Natural killer cell treated with Interleukin-12 subunit alpha and Interleukin-12 subunit beta and Interleukin-15 and Interleukin-18, amount 100 ng/mL, for 72 hours (primary cell): ENCODE measurements at places on chromosomes 6 and 20.

DNA sequence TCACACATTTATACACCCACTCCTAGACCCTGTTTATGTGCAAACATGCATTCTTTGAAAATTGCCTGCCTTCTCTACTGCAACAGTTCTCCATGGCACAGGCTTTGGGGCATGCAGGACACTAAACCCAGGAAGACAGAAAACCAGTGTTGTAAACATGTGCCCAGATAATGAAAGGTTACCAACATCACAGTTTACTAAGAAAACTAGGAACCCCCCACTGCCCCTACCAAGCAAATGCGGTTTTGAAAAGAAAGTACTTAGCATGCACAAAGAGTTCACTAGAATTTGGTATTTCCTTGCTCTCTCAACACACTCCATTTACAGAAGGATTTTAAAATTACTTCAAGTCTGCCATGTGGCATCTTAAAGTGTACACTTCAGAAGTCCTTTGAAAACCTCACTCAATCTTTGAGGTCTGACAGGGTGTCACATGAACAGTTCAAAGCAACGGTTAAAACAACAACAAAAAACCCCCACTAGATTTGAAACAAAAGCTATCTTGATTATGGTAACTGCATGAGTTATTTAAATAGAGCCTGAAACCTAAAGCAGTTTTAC is 245.0 kb downstream of the GMPR start:
- DNase-seq, result no peak

GRCh38 chr6:156933201-156934068 is 156.3 kb downstream of the ARID1B start:
- no peak for DNase-seq

GRCh38 chr6:125192610-125192930 is 39.0 kb downstream of the TPD52L1 start:
- no peak for DNase-seq

DNA sequence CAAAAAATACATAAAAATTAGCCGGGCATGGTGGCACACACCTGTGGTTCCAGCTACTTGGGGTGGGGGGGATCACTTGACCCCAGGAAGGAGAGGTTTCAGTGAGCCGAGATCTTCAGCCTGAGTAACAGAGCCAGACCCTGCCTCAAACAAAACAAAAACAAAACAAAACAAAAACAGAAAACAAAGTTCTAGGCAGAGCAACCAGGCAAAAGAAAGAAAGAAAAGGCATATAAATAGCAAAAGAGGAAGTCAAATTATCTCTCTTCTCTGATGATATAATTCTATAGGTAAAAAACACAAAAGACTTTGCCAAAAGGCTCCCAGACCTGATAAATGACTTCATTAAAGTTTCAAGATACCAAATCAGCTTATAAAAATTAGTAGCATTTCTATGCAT is 446.9 kb downstream of the HAO1 start:
- no peak for DNase-seq

- no peak for DNase-seq
Measured at GRCh38 chr6:65052626-65053025, 654.4 kb downstream of the EYS start.

- DNase-seq, result no peak
Measured at GRCh38 chr6:118787724-118788423, 106.1 kb upstream of the ASF1A start.

GRCh38 chr6:15519681-15520080 is 143.1 kb downstream of the DTNBP1 start:
- no peak for DNase-seq

- no peak for DNase-seq
Measured at GRCh38 chr6:169499848-169500247, 202.0 kb downstream of the WDR27 start.

DNA sequence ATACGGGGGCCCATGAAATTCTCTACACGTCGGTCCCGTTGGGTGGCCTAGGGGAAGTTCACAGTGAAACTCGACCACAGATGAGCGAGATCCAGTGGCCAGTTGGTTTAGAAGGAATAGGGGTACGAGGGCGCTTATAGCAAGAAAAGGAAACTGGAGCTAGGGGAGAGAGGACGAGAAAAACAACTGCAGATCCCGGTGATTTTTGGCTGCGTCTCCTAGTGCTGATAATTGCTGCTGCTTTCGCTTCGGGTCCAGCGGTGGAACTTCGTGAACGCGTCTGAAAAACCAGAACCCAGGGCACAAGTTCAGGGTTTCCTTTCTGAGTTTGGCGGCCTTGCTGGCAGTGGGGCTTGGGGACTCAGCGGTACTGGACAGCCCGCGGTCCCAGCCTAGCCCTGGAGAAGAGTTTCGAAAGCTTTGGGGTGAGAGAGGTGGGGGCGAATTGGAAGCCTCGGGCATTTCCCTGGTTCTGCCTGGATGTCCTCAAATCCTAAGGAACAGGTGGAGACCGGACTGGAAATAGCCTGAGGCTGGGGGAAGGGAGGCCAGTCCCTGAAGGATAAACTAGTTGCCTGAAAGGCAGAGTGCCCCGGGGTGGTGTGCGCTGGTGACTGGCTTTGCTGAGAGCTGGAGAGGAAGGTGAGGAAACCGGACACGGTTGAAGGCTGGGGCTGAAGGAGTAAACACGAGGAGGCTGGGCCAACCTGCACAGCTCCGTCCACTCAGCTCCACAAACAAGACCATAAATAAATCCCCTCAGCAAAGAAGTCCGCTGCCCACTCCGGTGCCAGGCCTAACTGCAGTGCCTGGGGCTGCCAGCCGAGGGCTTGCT is 793 bp downstream of the GMPR start:
- DNase-seq, result no peak

GRCh38 chr6:128966934-128967333 is 84.0 kb downstream of the LAMA2 start:
- no peak for DNase-seq

DNA sequence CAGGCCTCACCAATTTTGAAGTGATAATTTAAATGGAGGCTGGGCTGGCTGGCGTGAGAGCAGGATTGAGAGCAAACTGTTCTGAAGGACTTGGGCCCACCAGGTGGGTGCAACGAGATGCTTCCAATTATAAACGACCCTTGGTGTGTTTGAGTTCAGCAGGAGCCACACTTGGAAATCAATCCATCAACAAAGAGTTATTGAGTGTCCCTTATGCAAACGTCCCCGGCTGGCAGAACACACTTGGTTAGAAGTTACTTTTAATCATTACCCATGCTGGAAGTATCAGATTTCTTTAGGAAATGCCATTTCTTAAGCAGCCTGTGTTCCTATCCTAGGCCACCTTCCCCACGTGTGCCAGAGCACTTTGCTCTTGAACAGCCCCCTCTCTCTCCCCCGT is 37.8 kb upstream of the ZNF831 start:
- DNase-seq, result no peak

DNA sequence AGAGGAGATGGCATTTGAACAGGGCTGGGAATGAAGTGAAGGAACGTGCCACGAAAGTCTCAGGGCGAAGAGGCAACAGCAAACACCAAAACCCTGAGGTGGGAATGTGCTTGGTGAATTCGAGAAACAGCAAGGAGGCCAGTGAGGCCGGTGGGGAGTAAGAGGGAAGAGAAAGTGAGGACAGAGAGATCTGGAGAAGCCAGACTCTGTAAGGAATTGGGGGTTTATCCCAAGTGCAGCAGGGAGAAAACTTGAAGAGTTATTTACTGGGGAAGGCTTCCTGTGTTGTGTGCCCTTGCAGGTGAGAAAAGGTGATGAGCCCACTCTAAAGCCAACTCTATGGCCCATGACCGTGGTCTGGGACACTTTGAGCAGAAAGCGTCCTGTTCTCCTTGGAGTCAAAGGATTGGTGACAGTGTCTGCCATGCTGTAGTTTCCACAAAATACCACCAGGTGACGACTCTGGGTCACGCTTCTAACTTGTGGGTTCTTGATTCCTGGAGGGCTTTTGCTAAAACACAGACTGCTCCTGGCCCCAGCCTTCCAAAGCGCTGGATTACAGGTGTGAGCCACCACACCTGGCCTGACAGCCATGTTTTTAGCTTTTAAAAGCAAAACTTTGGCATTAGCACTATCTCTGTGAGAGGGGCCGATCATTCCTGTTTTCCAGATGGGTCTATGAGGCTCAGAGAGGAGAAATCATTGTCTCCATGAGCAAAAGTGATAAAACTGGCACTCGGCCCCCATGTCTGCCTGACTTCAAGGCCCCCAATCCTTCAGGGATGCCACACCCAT is 18.0 kb upstream of the CSNK2A1 start:
- DNase-seq, result no peak

- no peak for DNase-seq
Measured at GRCh38 chr20:33233129-33233774, 2.5 kb upstream of the BPIFA1 start.

GRCh38 chr6:82076916-82077315 is 170.6 kb downstream of the IBTK start:
- no peak for DNase-seq

- DNase-seq, result no peak
Measured at GRCh38 chr6:31702405-31702818, 712 bp downstream of the ABHD16A start.

GRCh38 chr6:129623008-129623732 is 86.8 kb downstream of the ARHGAP18 start:
- DNase-seq, result no peak

- no peak for DNase-seq
Measured at GRCh38 chr6:35050757-35051330, 90.3 kb downstream of the TCP11 start.
